Cerebellum (tissue), 4 donors: ENCODE measurements at places on chromosomes 7 and 10. TPM values are rescaled to one million over a fixed set of nuclear protein-coding genes. Genes with fewer than 3 reads are reported as not detected.
A peak's percentile ranks its signal among the peaks of the same experiment; 100 is the strongest.

GATA3 gene
- total RNA-seq = 0.09 TPM

PKD1L1 gene
- 0.64 TPM for total RNA-seq

CLCN1 gene
- total RNA-seq = not detected

FANK1 gene
- total RNA-seq = 4.4 TPM

AEBP1 gene
- total RNA-seq = 11.3 TPM

HBP1 gene
- 79.4 TPM for total RNA-seq

DNA sequence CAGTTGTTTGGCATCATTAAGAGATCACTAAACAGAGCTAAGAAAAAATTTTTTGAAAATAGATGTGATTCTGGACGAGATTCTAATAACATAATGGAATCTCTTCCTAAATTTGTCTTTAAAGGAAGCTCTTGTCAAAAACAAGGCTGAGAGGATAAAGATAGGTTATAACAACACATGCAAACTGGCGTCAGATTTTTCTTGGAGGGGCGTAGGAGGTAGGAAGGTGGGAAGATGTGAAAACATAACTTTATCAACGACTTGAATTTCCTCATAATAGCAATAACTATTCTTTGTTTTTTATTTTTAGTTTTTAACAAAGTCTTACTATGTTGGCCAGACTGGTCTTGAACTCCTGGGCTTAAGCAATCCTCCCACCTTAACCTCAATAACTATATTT is 31.8 kb upstream of the JCAD start:
- no peak for DNase-seq

GRCh38 chr10:95756041-95756761 is at the start of gene ENTPD1:
Gene ENTPD1, plus strand, starts transcription at chr10:95756163. Its CDS starts 77 bp downstream, at chr10:95756240.
- peak; percentile 4 for DNase-seq

DNA sequence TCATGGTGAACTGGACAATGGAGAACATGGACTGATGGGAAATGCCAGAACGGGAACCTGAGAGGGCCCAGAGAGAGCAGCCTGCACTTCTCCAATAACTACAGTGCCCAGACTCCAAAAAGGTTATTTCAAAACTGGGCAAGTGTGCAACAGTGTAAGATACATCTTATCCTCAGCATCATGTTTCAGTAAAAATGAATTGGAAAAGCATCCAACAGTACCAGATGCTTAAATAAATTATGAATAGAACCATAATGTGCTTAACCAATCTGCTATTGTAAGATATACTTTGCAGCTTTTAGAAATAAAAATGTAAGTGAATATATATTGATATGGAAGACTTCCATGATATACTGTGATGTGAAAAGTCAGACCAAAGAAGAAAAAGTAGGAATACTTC is 303.3 kb downstream of the GRID1 start:
- DNase-seq = no peak

DNA sequence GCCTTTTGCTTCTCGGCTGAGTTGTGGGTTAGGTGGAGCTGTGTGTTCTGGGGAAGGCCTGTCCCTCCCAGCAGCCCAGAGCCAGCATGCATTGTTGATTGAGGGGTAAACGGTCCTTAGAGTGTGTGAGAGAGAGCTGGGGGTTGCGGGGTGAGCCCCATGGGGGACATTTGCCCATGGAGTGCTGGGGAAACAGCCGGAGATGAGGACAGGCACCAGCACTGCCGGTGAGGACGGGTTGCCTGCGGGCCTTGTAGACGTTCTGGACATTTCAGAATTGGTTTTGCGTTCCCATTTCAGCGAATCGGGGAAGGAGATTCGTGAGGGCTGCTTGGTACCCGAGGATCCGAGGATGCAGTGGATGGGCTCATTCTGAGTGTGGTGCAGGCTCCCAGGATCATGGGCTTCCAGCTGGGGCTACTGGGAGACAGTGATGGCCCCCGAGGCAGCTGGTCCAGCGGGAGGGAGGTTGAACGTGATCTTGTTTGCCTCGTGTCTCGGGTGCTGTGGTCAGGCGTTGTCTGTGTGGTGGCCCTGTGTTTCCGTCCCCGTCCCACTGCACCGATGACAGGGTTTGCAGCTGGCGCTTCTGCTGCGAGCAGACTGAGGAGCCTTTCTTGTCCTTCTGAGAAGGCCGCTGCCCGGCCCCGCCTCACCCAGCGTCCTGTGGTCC is 113.9 kb downstream of the CYTH3 start:
- no peak for DNase-seq

DNA sequence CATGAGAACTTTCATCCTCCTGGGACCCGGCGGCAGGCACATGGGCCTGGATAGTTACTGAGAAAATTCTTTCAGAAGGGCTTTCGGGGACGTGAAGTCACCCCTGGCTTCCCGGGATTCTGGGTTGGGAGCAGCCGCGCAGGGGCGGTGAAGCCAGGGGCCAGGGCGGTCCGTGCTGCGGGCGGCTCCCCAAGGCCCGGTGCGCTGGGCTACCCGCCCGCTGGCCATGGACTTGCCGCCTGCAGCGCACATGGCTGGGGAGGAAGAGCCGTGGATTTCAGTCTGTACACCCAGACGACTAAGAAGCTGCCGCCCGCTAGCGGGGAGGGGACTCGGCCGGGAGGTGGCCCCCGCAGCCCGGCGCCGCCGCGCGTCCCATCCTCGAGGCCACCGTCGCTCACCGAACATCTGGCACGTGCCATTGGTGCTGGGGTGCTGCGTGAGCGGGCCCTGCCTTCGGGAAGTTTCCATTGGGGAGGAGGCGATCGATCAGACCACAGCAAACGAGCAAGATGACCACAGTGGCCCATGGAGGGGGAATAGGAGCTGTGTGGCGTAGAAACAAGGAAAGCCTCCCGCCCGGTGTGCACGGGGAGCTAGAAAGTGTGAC is 64.5 kb downstream of the TMEM209 start:
- DNase-seq = no peak

DNA sequence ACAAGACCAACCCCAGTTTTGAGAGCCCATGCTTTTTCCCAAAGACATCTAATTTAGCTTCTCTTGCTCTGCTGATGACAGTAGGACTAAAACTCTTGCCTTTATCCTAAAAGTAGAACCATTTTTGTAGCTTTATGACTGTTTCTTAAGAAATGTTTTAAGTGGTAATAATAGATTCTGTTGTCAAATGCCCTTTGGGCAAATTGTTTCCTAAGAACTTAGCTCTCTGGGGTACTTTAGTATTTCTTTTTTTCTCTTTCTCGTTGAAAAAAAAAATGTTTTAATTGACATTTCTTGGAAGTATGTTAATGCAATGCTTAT is 157.4 kb downstream of the ARID5B start:
- no peak for DNase-seq

GRCh38 chr10:132037676-132037975 is 28.1 kb upstream of the JAKMIP3 start:
- DNase-seq = peak; percentile 42

DNA sequence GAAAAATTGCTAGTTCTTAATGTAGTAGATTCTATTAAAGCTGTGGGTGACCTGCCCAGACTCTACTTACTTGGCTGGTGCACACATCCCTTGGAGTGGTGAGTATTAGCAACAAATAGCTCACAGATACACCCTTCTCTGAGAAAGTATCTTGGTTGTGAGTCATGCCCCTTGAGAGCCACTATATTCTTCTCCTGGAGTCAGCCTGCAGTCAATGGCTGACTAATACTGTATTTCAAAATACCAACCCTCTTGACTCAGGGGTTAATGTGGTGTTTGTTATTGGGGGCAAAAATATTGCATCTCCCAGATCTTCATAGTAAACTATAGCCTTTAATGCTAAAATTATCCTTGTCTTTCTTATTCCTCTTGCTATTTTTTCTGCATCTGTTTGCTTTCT is 354.9 kb downstream of the BMPER start:
- DNase-seq = no peak

GRCh38 chr7:116426428-116427156 is 72.9 kb upstream of the CAV2 start:
- no peak for DNase-seq

- DNase-seq = no peak
Measured at GRCh38 chr7:22137026-22137425, 191.3 kb upstream of the CDCA7L start.

DNA sequence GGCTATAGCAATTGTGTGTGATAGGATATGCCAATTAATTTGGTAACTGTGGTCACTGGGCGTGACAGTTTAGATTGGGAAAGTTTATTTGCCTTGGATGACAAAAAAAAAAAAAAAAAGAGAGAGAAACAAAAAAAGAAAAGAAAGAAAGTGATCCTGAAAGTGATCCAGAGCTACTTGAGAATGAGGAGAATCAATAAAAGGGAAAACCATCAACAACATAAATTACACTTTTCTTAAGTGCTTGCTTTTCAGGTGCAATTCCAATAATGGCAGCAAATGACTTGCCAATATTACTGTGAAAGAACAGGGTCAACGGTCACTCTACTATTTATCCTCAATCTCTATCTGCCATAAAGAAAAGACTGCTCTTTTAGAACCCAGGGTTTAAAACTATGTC is 191.8 kb upstream of the SEMA3C start:
- no peak for DNase-seq

DNA sequence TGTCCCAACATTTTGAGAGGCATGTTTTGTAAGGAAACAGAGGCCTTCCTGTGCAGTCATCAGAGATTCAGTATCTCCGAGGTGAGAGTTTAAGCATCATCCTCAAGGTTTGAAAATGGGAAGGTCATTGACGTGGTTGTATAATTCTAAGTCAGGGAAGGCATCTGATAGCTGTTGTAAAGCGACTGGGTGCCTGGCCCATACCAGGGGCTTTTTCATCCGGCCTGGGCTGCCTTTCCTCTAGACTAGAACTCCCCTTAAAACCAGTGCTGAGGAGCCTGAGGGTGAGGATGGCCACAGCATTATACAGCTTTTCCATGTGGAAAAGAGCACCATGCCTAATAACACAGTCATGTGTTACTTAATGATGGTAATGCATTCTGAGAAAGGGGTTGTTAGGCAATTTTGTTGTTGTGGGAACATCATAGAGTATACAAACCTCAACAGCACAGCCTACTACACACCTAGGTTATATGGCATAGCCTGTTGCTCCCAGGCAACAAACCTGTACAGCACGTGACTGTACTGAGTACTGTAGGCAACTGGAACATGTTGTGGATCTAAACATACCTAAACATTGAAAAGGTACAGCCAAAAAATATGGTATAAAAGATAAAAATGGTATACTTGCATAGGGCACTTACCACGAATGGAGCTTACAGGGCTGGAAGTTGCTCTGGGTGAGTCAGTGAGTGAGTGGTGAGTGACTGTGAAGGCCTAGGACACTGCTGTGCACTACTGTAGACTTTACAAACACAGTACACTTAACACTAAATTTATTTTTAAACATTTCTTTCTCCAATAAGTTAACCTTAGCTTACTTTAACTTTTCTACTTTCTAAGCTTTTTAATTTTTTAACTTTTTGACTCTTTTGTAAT is 13.5 kb upstream of the CACUL1 start:
- DNase-seq = no peak

DNA sequence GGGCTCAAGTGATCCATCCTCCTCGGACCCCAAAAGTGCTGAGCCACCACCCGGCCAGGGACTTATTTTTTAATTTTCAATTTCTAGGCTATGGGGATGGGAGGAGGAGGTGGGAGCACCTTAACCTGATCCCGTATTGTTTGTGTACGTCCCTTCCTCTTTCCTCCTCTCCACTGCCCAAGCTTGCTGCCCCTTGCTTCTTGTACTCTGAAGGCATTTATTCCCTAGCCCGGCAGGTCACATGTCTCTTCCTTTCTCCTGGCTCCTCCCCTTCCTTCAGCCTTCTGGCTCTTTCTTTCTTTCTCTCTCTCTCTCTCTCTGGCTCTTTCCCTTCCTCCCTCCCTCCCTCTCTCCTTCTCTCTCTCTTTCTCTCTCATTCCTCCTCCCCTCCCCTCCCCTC is 56.0 kb downstream of the COL26A1 start:
- no peak for DNase-seq

DNA sequence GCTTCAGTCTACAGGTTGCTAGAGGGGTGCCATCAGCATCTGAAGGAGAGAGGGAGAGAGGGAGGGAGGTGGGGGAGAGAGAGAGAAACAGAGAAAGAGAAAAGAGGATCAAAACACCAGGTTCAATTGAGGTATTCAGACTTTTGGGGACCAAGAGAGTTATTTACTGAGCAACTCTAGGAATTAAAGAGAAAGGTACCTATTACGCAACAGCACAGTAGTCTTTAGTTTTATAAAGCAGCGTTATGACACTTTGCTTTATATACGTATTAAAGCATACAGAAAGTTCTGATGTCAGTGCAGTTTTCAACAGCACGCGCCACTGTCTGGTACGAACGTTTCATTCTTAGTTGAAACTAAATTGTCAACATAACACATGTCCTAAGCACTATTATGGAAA is 37.9 kb upstream of the CRYGN start:
- DNase-seq = no peak

DNA sequence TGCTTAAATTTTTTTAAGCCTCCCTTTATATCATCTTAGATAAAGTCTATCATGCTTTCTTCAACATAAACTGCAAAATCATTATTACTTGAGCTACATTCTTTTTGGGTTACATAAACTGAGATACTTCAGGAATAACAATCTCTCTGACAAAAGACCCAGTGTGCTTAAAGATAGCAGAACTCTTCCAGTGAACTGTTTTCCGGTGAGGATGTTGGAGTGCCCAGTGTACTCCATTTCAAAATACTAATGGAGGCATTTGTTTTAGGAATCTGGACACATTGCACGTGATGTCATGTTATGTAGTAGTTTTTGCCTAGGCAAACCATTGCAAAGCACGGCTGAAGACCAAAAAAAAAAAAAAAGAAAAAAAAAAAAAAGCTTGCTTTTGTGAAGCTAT is 388.2 kb upstream of the CELF2 start:
- no peak for DNase-seq

- DNase-seq = no peak
Measured at GRCh38 chr10:3496138-3496537, 288.9 kb downstream of the KLF6 start.

DNA sequence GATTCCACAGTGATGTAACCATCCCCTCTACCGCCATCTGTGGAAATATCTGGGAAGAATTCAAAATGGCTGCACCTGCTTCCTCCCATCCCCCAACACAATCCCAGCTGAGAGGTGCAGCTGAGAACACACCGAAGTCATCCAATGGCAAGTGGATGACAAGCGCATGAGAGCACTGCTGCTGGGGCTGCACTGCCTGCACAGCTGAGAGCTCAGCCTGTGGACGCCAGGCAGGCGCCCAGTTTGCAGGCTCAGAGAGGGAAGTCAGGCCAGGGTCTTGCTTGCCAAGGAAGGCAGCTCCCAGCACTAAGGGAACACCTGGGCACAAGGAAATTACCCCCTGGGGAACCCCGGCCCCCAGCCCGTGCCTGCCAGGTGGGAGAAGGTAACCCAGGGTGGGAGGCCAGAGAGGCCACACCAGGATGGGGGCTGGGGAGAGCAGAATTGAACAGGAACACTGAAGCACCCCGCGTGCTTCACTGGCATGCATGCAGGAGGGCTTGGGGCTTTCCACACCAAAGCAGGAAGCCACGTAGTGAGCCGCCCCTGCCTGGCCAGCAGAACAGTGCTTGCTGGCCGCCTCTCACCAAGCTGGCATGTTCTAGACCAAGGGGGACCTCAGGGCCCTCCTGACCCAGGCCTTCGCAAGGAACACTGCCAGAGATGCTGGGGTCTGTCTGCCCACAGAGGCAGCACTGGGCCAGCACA is 46.2 kb downstream of the FAM53B start:
- DNase-seq = peak; percentile 61

DNA sequence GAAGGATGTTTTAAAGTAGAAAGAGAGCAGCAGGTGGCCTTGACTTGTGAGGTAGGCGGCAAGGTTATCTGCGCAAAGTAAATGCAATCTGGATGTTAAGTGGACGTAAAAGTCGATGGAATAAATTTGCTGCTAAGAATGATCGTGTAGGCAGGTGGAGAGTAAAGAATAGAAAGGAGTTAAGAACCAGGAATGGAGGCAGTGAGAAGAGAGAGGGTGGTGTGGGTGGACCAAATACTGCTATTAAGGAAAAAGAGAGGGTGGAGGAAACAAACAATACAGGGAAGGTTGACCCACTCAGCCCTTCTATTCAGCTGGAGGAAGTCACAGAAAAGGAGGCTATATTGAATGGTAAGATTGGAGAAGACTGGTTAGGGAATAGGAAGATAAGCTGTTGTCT is 1.9 kb upstream of the CUL1 start:
- no peak for DNase-seq
